ENCODE measurements at places on chromosomes 7 and 10.

DNA sequence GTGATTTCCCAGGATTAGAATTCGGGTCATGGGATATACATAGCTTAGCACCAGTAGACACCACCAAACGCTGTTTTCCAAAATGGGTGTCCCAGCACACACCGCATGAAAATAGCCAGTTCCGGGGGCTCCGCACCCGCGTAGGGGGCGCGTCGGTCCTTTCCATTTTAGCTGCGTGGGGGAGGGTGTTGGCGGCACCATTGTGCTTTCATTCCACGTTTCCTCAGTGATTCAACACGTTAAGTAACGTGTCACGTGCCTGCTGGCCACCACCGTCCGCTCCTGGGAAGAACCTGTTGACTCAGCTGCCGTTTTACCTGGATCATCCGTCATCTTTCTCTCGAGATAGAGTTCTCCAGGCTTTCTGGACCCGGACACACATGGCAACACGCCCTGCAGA, 25.6 kb upstream of the ADGRA1 start:
- DNase-seq: no peak

DNA sequence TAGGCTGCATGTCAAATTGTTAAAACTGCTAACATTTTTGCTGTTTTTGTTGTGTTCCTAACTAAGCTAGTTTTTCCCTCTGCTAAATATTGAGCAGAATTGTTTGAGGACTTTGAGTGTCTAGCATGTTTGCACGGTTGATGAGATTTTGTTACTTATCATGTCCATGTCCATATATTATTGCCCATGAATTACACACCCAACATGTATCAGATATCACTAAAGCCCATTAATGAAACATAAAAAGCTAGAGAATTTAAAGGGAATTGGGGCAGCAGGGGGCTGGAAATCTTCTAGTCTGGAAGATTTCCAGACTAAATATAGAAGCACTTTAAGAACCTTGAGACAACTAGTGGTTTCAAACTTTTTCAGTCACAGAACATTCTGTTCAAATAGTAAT, 197.7 kb downstream of the SNX10 start:
- no peak for DNase-seq

DNA sequence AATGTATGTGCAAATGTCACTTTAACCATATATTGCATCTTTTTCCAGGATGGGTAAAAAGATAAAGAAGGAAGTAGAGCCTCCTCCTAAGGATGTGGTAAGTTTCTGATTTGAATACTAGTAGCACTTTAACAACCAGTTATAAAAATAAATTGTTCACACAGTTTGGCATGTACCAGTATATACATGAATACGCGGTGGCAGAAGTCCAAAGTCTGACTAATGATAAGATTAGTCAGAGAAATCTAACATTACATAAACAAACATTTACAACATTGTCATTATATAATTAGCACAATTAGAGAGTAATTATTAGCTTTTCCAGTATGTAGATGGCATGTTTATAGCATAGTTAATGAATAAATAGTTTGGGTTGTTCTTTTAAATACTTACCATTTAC, 4.1 kb downstream of the ARMC3 start:
- no peak for DNase-seq

GRCh38 chr7:49563693-49564378, 209.6 kb upstream of the VWC2 start:
- DNase-seq: no peak

- DNase-seq: no peak
Observed at GRCh38 chr7:30175180-30175579, 40.4 kb downstream of the MTURN start.

DNA sequence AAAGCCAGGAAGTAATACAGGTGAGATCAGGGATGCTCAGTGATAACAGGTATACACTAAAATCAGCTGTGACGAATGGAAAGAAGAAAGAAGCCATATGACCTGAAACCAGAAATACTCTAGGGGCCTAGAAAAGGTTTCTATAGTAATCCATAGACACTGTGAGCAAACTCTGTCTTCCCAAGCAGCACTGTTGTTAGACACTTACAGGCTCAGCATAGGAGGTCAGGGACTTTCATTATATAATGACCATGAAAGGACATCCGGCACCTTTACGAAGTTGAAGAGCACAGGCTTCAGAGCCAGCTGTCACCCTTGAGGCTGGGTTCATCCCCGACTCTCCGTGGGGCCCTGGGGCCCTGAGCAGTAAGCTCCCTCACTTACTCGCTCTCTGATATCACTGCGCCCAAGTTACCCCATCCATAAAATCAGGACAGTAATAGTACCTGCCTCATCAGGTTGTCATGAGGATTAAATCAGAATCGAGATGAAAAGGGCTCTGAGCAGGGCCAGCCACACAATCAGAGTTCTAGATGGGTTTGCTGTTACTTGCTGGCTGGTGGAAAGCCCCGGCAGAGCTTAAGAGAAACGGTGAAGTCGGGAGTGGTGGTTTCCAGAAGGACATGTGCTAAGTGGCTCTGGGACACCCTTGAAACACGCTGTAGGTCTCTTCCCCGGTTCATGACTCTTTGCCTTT, 79.5 kb downstream of the ITIH5 start:
- no peak for DNase-seq

DNA sequence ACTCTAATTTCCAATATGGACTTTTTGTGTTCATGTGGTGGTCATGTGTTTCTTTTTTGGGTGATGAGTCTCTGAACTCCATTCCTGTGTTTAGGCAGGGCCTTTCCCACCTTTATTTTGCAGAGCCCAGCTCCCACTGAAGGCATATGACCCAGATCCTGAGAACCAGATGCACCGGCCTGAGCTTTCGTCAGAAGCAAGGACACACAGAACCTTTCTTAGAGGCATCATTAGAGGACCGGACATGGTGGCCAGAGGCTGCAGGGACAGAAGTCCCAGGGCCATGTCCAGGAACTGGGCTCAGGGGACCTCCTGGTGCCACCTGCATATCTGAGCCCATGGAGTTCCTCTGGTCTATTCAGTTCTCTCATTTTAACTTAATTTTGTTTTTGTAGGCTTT, 200.9 kb upstream of the ZNF32 start:
- no peak for DNase-seq

DNA sequence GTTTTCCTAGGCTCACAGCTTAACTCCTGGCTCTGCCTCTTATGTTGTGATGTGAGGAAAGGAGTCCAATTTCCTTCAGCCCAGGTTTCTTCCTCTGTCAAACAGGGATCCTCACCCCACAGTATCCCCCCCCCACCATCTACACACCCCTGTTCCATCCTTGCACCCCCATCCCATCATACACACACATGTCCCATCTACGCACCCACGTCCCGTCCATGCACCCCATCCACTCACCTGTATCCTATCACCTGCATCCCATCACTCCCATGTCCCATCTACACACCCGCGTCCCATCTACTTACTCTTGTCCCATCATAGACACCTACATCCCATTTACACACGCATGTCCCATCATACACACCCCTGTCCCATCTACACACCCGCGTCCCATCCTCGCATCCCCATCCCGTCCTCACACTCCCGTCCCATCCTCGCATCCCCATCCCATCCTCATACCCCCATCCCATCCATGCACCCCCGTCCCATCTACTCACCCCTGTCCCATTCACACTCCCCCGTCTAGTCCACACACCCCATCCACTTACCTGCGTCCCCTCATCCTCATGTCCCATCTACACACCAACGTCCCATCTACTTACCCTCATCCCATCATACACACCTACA, 117.3 kb downstream of the TRRAP start:
- DNase-seq: no peak

DNA sequence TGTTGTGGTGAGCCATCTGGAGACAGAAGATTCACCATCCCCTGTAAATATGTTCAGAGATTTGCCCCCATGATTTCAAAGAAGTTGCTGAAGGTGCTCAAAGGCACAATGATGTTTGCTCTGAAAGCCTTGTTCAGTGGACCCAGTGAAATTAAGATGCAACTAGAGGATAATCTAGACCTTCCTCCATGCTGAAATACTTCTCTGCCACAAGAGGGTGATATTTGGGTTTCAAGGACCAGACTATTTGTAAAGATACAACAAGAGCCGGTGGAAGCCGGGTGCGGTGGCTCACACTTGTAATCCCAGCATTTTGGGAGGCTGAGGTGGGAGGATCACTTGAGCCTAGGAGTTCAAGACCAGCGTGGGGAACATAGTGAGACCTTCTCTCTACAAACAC, 13.5 kb upstream of the MSRB2 start:
- DNase-seq: no peak

GRCh38 chr7:45061806-45062425, 26.9 kb downstream of the NACAD start:
- no peak for DNase-seq

DNA sequence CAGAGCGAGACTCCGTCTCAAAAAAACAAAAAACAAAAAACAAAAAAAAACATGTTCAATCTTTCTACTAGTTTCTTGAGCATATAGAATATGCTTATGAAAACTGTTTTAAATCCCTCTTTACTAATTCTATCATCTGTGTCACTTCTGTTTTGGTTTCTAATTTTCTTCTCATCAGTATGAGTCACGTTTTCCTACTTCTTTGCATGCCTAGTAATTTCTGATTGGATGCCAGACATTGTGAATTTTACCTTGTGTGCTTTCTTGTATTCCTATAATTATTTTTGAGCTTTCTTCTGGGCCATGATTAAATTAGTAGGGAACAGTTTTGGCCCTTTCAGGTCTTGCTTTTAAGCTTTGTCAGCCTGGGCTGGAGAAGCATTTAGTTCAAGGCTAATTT, 9.9 kb downstream of the MICU1 start:
- DNase-seq: no peak

- no peak for DNase-seq
Observed at GRCh38 chr10:71989661-71990454, 25.7 kb downstream of the CHST3 start.

DNA sequence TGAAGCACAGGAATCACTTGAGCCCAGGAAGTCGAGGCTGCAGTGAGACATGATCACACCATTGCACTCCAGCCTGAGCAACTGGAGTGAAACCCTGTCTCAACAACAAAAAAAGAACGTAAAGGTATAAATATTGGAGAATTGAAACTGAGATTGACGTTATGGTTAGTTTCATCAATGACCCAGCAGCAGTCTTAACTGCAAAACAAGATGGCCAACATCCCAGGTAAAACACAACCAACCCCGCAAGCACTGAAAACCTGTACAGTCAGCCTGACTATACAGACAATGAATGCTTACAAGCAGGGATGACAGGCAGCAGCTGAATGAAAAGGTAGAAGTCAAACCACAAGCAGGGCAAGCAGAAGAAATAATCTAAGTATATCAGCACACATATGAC, 34.7 kb downstream of the WAPL start:
- no peak for DNase-seq

DNA sequence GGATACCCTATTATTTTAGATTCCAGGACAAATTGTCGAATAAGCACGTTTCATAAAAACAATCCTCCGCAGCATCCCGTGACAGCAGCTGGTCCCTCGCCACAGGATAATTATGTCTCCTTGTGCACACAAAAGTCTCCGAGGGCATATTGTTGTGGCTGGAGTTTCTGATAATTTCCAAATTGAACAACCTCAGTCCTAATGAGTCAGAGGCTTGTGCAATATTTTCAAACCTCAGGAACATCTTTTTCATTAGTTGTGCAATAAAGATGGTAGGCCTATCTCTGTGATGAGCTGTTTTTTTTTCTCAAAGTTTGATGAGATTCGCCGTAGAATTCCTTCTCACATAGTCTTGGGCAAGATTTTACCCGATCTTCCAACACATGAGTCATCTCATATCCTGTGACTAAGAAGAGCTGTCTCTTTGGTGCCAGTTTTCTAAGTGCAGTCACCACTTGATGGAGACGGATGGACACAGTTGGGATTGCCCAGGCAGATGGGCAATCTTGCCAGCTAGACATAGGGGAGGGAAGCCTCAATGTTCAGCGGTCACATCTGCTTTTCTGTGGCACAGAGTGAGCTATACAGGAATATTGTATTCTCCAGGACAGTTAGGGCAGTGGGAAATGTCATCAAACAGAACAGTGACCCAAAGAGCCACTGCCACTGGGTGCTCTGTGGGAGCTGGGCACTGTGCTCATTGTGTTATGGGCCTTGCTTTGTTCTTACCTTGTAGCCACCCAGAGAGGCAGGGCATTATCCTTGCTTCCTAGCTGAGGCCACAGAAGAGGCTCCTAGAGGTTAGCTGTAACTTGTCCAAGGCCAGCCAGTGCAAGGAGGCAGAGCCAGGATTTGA, 7.8 kb downstream of the HTRA1 start:
- no peak for DNase-seq

DNA sequence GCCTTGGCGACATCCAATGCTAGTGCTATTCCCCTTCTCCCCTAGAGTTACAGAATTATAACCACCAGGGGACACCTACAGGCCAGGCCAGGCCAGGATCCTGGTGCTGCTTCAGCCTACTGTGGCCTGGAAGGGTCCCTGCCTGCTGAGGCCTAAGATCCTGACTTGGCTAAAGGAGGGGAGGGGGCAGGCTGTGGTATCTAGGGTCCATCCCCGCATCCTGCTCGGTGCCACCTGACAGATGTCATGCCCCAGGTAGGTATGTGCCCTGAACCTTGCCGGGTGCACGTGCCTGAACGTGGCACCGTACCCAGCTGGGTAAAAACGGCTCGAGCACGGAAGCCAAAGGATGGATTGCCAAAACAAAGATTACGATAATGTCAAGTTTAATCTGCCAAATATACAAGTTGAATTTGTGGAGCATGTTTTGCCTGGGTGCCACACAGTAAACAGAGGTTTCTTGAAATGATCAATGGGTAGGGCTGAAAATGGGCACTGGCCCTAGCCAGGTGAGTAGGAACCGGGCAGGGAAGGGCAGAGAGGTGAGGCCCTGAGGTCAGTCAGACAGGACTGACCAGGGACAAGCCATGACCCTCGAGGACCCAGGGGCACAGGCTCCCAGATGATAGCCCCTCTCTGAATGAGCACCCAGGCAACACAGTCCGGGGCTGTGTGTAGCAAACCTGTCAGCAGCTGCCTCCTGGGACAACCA, 12.6 kb downstream of the PDAP1 start:
- no peak for DNase-seq

DNA sequence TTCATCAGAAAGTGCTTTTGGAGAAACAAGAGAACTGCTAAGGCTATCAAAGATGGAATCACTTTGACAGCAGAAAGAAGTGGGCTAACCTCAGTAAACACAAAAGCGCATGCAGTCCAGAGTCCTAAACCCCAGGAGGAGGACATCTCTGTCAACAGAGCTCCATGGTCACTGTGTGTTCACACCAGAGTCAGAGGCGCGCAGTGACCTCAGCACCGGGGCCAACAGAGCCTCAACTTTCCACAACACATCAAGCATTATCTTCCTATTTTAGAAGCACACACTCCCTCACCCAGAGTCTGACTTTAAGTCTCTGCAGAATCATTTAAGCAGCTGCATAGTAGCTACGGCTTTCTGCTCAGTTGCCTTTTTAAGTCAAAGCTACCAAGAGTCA, 195.3 kb downstream of the DIP2C start:
- DNase-seq: no peak

GRCh38 chr7:142832417-142832816, 22.5 kb upstream of the EPHB6 start:
- no peak for DNase-seq
